ENCODE measurements at places on chromosomes 6 and 20. TPM values are rescaled to one million over a fixed set of nuclear protein-coding genes. Genes with fewer than 3 reads are reported as not detected.
A peak's percentile ranks its signal among the peaks of the same experiment; 100 is the strongest.

DNA sequence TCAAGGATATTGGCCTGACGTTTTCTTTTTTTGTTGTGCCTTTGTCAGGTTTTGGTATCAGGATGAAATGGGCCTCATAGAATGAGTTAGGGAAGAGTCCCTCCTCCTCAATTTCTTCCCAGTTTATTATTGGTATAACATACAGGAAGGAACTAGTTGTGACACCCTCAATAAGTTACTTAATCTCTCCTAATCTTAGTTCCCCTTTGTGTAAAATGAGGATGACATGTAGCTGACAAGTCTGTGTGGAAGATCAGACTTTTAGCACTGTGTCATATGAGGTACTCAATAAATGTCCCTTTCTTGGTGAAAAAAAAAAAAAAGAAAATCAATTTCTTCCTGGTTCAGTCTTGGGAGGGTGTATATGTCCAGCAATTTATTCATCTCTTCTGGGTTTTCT, 155.8 kb downstream of the PDE7B start:
- no peak for DNase-seq

The MCCD1 gene
- not detected for total RNA-seq

DNA sequence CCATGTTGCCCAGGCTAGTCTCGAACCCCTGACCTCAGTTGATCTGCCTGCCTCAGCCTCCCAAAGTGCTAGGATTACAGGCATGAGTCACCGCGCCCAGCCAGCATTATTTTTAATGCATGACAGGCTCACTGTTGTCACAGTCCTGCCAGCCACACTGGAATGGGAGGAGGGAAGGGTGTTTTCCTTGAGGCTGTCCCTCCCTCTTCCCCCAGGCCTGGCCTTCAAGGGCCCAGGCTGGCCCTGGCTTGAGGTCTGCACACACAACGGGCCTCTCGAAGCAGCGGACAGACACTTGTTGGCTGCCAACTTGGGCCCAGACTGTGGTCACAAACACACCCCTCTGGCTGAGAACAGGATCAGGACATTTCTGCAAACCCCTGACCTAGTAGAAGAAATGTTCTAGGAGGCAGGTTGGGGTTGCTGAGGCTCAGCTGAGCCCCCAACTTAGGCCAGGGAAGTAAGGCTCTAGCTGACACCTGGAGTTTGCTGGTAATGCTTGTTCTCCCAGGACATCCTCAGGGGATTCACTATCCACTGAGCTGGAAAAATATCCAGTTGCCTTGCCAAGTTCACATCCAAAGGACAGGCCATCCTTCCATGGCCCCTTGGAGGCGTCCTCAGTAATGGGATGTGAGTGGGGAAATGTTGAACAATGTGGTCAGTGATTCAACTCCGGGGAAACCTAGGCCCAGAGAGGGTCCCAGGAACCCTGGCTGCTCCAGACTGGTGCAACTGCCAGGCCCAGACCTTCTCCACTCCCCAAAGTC, 9.9 kb downstream of the SNTA1 start:
- DNase-seq: no peak

DNA sequence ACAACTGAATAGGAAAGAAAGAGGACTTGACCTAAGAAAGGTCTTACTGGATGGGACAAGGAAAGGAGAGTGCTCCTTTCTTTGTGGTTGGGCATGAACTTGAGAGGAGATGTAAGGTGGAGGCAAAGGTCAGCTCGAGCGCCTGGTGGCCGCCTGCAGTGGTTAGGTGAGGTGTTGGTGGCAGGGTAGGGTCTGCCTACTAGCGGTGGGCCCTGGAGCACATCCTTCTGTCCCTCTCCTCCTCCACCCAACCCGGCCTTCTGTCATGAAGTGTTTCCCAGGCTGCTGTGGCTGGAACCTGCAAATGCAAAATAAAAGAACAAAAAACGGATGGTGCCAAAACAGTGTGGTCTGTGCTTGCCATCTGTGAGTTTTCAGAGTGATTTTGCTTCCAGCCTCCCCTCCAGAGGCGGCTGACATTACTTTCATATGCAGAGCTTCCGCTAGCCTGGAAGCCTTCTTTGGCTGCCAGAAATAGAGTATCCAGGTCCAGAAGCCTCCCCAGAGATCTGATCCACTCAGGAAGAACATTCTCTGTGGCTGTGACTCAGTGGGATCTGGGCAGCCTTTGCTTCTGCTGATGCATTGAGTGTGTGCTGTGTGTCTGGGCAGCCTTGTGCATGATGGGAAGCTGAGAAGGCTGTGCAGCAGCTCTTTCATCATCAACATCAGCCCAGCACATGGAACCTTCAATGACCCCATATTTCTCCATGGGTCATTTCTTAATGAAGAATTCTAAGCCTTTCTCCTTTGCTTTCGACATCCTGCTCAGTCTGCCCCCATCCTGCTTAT, 79.8 kb upstream of the FAM184A start:
- no peak for DNase-seq

DNA sequence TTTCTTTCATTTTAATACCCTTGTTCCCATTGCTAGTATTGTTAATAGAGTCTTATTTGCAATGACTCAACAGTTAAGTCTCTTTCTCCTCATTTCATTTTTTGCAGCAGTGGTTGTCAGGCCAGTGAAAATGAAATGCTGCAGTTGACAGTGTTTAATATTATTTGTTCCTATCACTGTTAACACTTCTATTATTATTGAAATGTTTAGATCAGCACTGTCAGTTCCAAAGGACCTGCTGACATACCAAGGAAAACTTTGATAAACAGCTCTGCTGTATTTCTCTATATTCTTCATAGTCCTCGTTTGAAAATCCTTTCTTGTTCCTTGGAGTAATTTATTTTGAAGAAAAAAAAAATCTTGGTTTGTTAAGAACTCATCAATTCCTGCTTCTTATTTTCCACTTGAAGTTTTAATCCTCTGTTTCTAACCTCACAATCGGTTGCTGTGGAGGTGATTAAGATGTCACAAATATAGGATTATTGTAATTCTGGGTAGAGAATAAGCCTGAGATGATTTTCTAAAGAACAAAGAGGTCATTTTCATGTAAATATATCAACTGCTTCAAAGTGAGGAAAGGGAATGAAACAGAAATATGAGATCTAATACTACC, 1065.9 kb upstream of the CITED2 start:
- no peak for DNase-seq

DNA sequence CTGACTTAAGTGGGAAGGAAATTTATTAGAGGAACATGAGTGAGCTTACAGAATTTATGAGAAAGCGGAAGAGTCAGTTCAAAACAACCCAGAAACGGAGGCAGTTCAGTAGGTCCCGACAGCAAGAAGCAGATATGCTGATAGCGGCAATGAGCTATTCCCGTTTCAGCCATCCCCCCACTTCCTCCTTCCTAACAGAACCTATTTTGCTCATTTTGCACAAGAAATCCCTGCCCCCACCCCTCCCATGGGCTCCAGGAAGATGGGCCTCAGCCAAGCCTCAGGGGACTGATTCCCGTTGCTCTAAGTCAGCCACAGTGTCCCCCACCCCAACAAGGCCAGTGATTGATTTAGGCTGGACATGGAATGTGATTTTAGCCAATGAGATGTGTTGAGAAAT, 157.5 kb downstream of the CEBPB start:
- DNase-seq: no peak

DNA sequence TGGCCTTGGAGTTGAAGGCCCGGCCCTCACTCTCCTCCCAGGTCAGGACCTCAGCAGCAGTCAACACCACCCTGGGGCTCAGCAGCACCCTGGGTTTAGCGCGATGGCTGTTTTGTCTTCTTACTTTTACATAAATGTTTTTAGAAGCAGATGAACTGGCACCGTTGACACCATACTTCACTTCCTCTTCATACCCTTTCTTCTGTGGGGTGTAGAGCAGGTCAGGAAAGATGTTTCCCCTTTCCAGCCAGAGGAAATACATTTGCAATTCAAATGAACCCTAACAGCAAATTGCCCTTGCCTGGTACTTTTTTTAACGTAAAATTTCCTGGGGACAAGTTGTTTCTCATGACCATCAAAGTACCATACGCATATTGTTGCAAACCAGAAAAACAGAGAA, 54.7 kb upstream of the SNX9 start:
- no peak for DNase-seq

DNA sequence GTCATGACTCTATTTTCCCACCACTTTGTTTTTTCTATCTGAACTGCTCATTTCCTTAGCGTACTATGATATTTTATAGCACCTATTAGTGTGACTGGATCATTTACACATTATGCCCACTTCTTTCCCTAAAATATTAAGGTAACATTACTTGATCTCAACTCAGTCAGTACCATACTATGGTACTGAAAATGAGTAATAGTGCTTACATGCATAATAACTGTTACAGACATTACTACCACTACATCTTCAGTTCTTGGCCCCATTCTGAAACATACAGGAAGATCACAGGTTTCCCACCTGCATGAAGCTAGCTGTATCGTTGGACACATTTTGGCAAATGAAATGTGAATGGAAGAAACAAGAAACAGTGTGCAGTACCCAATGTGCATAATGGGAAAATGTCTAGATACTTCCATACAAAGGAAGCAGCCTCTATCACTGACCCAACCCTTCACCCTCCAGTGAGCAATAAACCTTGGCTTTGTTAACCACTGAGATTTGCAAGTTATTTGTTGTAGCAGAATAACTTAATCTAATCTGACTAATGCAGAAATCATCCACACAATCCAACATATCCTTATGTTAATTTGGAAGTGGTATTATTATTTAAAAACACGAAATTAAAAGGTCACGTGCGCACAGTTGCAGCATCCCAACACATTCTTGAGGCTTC, 108.6 kb upstream of the DOK5 start:
- no peak for DNase-seq

DNA sequence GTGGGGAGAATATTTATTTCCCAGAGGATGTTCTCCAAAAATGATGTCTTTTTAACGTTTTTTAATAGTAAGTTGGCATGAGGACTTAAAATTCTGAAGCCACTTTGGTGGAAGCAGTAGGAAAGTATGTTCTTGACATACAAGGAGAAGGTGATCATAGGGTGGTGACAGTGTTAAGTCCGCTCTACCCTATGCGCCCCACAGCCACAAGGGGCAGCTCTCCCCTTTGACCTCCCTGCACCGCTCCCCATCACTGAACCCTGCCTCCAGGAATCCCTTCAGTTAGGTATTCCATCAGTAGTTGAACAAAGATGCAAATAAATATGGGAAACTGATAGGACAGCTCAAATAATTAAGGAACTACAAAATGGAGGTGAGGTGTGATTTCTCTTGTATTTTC, 111.4 kb downstream of the PLEKHG1 start:
- no peak for DNase-seq

- peak; percentile 28 for DNase-seq
These were observed 780 bp upstream of the TAF4 start for GRCh38 chr20:62066339-62066982.

DNA sequence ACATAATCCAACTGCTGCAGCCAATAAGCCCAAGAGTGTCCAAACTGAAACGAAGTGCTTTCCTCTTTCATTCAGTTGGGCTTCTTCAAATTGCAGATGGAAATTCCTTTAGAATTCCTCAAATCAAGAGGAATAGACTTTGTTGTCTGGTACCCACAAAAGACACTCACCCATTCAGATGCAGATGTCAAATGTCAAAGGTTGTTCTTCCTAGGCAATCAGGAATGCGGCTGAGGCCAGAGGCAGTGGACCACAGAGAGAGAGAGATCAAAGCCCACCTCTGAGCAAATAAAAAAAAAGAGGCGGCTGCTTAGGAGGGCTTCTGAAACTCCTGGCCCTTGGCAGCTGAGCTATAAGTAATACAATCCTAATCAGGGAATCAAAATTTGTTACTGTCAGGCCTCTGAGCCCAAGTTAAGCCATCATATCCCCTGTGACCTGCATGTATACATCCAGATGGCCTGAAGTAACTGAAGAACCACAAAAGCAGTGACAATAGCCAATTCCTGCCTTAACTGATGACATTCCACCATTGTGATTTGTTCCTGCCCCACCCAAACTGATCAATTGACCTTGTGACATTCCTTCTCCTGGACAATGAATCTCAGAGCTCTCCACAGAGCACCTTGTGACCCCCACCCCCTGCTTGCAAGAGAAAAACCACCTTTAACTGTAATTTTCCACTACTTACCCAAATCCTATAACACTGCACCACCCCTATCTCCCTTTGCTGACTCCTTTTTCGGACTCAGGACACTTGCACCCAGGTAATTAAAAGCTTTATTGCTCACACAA, 303.0 kb upstream of the GJE1 start:
- no peak for DNase-seq

The ANKRD66 gene
- total RNA-seq: not detected

The HECA gene
- total RNA-seq: 4.0 TPM

The RAD21L1 gene
- total RNA-seq: 0.10 TPM

The TRIM40 gene
- not detected for total RNA-seq

The MYBL2 gene
- total RNA-seq: 29.8 TPM

The PARD6B gene
- 2.4 TPM for total RNA-seq

The RUNX2 gene
- 0.39 TPM for total RNA-seq

DNA sequence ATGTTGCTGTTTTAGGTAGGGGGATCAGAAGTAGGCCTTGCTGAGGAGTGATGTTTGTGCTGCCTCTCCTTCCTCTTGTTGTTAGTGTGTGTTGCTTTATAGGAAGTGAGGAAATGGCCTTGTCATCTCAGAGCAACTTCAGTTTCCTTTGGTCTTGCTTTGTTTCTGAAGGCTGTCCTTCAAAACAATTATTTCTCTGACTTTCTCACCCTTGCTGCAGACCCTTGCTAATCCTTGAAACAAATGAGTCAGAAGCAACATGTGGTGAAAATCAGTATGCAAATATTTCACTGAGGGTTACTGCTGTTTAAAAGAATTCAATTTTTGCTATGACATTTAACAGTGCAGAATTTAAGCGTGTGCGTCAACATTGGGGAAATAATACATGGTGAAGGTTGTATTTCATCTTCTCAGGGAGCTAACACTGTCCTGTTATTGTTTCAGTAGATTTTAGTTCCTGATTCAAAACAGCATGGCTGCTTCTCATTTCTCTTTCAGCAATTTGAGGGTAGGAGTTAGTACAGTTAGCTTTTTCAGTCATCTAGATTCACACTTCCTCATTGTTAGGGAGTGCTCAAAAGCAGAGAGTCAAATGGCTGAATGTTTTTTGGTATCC, 13.8 kb downstream of the RNF144B start:
- no peak for DNase-seq

- no peak for DNase-seq
These were observed 39.6 kb upstream of the SHLD1 start for GRCh38 chr20:5710551-5710950.

The ACSS1 gene
- total RNA-seq: not detected

GRCh38 chr6:162580619-162581018, 146.9 kb downstream of the PRKN start:
- DNase-seq: no peak

Data from MG63 (cell line).